Kidney epithelial cell (primary cell): ENCODE measurements at places on chromosomes 1 and 21. TPM values are rescaled to one million over a fixed set of nuclear protein-coding genes. Genes with fewer than 3 reads are reported as not detected.

DNA sequence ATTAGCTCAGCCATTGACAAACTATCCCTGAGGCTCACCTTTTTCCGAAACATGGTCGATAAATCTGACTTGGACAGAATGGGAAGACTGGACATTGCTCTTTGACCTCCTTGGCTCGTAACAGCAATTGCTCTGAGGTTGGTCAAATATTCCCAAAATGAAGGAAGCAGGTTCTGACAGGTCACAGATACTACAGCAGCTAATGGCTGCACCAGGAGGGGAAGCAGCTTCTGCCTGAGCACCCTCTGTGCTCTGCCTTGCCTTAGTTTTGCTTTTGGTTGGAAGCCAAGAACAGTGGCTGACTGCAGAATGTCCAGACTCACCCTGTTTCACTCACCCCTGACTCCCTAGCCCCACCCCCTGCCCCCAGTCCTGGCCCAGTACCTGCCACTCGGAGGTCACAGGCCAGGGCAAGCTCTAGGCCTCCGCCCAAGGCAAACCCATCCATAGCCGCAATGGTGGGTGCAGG, 15.4 kb downstream of the ECHDC2 start:
- DNase-seq: no peak

DNA sequence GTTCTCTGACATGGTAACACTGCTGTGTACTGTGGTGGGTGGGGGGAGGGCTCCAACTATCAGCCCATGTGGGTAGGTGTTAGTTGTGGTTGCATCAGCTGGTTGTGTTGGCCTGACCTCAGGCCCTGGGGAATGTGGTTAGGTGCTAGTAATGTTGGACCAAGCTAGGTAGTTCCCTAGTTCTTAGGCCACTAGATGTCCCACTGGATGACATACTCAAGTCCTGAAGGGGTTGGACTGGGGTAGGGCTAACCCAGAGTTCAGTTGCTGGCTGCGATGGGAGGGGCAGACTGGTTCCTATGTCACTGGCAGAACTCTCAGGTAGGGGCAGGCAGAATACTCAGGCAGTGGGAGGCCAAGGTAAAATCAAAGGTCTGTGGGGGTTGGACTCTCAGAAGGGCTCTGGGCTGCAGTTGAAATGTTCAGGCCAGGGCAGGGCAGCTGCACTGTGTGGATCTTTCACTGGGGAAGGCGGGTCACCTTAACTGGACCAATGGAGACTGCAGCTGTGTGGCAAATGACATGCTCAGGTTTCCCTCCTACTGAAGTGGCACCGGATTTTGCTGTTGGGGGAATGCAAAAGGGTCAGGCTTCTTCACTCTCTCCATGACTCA, 870.7 kb downstream of the LRRIQ3 start:
- DNase-seq: no peak

GRCh38 chr1:165988275-165988674, 160.9 kb downstream of the UCK2 start:
- no peak for DNase-seq

DNA sequence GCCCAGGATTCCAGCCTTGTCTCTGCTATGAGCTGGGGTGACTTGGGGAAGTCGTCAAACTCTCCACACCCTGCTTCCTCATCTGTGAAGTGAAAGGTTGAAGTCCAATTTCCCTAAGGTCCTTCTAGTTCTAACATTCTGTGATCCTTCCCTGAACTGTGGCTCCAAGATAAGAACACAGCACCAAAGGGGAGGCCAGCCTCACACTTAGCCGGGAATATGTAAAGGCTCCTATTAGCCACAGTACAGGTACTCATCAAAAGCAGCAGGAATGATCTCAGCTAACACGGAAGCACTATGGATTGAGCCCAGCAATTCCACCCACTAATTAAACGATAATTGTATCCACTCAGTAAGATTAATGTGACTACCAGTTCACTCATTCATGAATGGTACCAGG, 4.0 kb downstream of the SLC30A10 start:
- no peak for DNase-seq

The SAMD13 gene
- total RNA-seq: 1.2 and 1.9 TPM in 2 replicates

- DNase-seq: peak; percentile 18
Observed at GRCh38 chr1:35637401-35637809, 3.9 kb downstream of the PSMB2 start.

The CRP gene
- total RNA-seq: not detected in 2 replicates
